ENCODE measurements at places on chromosomes 2 and 18.

GRCh38 chr18:13267431-13267873, 48.9 kb downstream of the LDLRAD4 start:
- no peak for DNase-seq

DNA sequence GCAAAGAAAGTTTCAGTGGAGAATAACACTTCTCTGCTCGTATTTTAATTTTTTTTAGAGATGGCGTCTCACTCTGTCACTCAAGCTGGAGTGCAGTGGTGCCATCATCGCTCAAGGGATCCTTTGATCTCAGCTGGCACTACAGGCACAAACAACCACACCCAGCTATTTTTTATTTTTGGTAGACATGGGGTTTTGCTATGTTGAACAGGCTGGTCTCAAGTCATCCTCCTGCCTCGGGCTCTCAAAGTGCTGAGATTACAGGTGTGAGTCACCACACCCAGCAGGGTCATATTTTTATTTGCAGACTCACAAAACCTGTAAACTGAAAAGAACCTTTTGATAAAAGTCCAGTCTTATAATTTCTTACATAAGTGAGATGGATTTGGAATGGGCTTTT, 2.6 kb downstream of the TRAK2 start:
- DNase-seq, result no peak

GRCh38 chr2:180609626-180610340, 370.6 kb upstream of the UBE2E3 start:
- no peak for DNase-seq

- no peak for DNase-seq
Observed at GRCh38 chr2:149858901-149859634, 271.5 kb upstream of the MMADHC start.

GRCh38 chr18:56402872-56403516, 235.4 kb downstream of the TXNL1 start:
- no peak for DNase-seq

GRCh38 chr2:104371087-104371781, 482.7 kb upstream of the POU3F3 start:
- no peak for DNase-seq

GRCh38 chr2:42545023-42545721, 23.3 kb upstream of the MTA3 start:
- no peak for DNase-seq

GRCh38 chr2:121095257-121096080, 189.5 kb downstream of the TFCP2L1 start:
- DNase-seq, result no peak

Measured in stimulated activated CD8-positive, alpha-beta memory T cell treated with anti-CD3 and anti-CD28 coated beads, Interleukin-7, amount 100 ng/mL, for 24 hours (primary cell).